ENCODE measurements at places on chromosomes 12 and 14.

GRCh38 chr14:81474148-81474492 lies 59.5 kb downstream of the SEL1L start:
- DNase-seq: no peak

DNA sequence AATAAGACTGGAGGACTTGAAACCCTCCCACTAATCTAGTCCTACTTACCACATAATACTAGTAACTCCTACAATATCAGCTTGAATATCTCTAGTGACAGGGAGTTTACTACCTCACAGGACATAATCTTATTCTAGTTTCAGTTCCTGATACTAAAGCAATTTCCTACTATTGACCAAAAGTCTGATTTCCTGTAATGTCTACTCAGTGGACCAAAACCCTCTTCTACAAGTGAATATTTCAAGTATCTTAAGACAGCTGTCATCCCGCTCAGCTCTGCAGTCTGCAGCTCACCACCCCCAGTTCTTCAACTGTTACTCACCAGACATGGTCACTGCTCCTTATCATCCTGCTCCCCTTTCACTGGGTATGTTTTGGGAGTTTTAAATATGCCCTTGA lies 70.8 kb upstream of the TMCC3 start:
- no peak for DNase-seq

DNA sequence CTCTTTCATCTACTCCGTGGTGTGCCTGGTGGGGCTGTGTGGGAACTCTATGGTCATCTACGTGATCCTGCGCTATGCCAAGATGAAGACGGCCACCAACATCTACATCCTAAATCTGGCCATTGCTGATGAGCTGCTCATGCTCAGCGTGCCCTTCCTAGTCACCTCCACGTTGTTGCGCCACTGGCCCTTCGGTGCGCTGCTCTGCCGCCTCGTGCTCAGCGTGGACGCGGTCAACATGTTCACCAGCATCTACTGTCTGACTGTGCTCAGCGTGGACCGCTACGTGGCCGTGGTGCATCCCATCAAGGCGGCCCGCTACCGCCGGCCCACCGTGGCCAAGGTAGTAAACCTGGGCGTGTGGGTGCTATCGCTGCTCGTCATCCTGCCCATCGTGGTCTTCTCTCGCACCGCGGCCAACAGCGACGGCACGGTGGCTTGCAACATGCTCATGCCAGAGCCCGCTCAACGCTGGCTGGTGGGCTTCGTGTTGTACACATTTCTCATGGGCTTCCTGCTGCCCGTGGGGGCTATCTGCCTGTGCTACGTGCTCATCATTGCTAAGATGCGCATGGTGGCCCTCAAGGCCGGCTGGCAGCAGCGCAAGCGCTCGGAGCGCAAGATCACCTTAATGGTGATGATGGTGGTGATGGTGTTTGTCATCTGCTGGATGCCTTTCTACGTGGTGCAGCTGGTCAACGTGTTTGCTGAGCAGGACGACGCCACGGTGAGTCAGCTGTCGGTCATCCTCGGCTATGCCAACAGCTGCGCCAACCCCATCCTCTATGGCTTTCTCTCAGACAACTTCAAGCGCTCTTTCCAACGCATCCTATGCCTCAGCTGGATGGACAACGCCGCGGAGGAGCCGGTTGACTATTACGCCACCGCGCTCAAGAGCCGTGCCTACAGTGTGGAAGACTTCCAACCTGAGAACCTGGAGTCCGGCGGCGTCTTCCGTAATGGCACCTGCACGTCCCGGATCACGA lies 2.2 kb downstream of the SSTR1 start:
- no peak for DNase-seq

GRCh38 chr14:78851189-78851588 lies 681.0 kb downstream of the NRXN3 start:
- no peak for DNase-seq

DNA sequence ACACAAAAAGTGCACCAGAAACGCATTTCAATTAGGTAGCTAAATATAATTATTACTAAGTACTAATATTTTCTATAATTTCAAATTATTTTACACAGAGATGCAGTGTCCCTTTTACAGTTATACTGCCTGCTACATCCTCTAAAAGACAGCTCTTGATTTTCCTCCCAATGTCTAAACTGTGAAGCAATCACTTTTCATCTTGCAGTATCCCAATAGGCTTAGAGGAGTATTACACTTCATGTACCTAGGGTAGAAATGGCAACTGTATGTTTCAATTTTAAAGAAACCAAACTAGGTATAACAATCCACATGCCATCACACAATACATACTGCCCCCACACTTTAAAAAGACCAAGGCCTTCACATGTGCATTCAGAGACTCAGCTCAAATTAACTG lies 7.3 kb downstream of the RSRC2 start:
- no peak for DNase-seq

Data from HT-29 (cell line).